ENCODE measurements at places on chromosomes 1 and 21. TPM values are rescaled to one million over a fixed set of nuclear protein-coding genes. Genes with fewer than 3 reads are reported as not detected.

Gene CFAP45
- total RNA-seq: 1.1 TPM

DNA sequence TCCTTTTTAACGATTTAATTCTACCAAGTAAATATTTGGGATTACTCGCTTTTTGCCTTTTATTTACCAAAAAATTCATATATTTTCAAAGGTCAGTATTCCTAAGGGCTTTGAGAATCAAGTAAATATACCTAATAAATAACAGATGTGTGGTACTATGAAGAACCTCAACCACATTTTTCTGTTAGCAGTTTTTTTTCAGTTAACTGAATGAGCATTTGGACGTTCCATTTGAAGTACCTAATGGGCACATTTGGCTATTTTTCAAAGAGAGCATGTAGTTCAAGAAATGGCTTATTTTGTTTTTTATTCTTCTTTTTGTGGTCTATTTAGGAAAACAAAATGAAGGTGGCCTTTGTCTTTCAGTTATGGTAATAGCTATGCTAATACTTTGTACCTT lies 253.0 kb downstream of the GPR52 start:
- H3K27ac ChIP-seq: no peak overlapping the region
- no peaks in the 10 kb centered on the region for H3K4me1 ChIP-seq
- DNase-seq: no peak

Gene KRTAP10-11
- total RNA-seq: not detected

GRCh38 chr1:6869545-6869944 lies 84.3 kb downstream of the CAMTA1 start:
- H3K4me1 ChIP-seq: peaks cover 38% of the 10 kb centered on the region
- no peak for DNase-seq

- no peak for DNase-seq
- peaks cover 15% of the 10 kb centered on the region for H3K27me3 ChIP-seq
- no peak overlapping the region for H3K27ac ChIP-seq
- no peaks in the 10 kb centered on the region for H3K4me1 ChIP-seq
- H3K36me3 ChIP-seq: no peaks in the 10 kb centered on the region
- no peak overlapping the region for H3K4me3 ChIP-seq
Observed at GRCh38 chr1:26983863-26984262, 9.6 kb upstream of the TRNP1 start.

- no peak overlapping the region for H3K27ac ChIP-seq
- no peaks in the 10 kb centered on the region for H3K4me1 ChIP-seq
- H3K4me3 ChIP-seq: no peak overlapping the region
- no peaks in the 10 kb centered on the region for H3K36me3 ChIP-seq
- no peaks in the 10 kb centered on the region for H3K27me3 ChIP-seq
Observed at GRCh38 chr1:23657659-23658275, 33.8 kb upstream of the RPL11 start.

GRCh38 chr1:77026135-77026534 lies 158.9 kb downstream of the ST6GALNAC5 start:
- H3K4me1 ChIP-seq: no peaks in the 10 kb centered on the region
- H3K27ac ChIP-seq: no peak overlapping the region
- no peak for DNase-seq
- no peak overlapping the region for H3K4me3 ChIP-seq

DNA sequence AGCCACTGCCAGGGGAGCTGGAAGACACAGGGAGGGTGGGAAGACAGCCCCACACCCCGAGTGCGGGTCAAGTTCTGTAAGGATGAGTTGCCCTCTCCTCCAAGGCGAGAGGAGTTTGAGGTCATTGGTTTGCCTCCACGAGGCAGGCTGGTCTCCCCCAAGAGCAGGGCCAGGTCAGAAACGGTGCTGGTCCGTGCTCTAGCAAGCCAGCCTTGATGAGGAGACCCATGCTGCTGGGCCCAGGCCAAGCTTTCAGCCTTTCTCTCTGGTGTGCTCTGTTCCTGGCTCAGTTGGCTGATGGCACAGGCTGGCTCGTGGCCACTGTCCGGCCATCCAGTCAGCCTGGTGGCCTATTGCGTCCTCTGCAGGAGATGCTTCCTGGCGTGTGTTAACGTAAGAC lies 12.0 kb upstream of the PCBP3 start:
- no peaks in the 10 kb centered on the region for H3K36me3 ChIP-seq
- H3K27ac ChIP-seq: no peak overlapping the region
- H3K4me1 ChIP-seq: peaks cover 11% of the 10 kb centered on the region

Gene ANKRD45
- total RNA-seq: not detected

DNA sequence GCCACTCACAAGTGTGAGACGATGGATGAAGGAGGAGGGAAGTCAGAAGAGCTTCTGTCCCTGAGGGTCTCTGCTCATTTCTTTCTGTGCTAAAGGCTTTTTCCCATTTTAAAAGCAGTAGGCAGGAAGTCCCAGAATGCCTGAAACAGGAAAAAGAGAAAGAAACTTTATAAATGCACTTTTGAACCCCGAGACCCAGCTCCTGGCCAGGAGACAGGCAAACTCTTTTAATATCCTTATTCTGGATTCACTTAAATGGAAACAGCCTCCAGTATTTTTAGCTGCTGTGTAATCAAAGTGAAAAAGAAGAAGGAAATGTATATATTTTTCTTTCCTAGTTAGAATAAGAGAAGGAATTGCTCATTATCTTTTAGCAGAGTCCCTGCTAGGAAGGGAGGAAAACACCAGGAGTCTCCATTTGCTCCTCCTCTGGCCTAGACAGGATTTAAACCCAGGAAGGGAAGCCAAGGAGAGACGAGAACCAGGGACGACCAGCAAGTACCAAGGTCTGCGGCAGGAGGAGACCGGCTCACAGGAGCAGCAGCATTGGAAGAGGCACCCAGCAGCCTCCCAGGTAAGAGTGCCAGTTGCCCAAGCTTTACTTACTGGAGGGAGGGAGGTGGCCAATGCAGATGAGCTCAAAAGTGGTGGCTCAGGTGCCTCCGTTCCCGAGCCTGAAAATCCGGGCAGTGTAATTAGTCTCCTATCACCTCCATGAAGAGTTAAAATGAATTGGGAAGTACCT lies at the start of gene TNN:
TSS of gene TNN (plus strand) at position 472 of the 745 bp plus-strand sequence. CDS start 9,586 bp downstream, outside the sequence.
- H3K36me3 ChIP-seq: no peaks in the 10 kb centered on the region
- no peak within 1 kb of the TSS for H3K4me3 ChIP-seq
- no peaks in the 10 kb centered on the region for H3K27me3 ChIP-seq
- peaks cover 8% of the 10 kb centered on the region for H3K4me1 ChIP-seq
- DNase-seq: no peak

GRCh38 chr1:221315330-221315729 lies 426.6 kb downstream of the DUSP10 start:
- peaks cover 12% of the 10 kb centered on the region for H3K27me3 ChIP-seq

- peaks cover 12% of the 10 kb centered on the region for H3K4me1 ChIP-seq
- peaks cover 37% of the 10 kb centered on the region for H3K36me3 ChIP-seq
- H3K4me3 ChIP-seq: no peak overlapping the region
- no peak for DNase-seq
- no peaks in the 10 kb centered on the region for H3K27me3 ChIP-seq
- H3K27ac ChIP-seq: no peak overlapping the region
Observed at GRCh38 chr1:108190686-108191416, 9.3 kb downstream of the SLC25A24 start.

Gene RXFP4
- total RNA-seq: not detected

DNA sequence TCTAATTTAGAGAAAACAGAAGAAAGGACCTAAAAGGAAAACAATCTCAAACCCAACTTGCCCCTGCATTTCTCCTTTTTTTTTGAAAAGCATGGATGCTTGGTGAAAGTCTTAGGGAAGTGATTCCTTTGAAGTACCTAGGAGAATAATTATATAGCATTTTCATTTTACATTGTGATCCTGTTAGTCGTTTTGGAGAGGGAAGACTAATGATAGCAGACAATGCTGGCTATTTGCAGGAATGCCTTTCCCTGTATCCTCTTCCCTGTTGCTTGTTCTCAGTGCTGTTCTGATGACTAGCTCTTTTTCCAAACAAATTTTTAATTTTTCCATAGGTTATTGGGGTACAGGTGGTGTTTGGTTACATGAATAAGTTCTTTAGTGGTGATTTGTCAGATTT lies 53.9 kb downstream of the LAMC1 start:
- H3K4me3 ChIP-seq: no peak overlapping the region
- H3K4me1 ChIP-seq: no peaks in the 10 kb centered on the region
- no peak overlapping the region for H3K27ac ChIP-seq
- H3K27me3 ChIP-seq: peaks cover 6% of the 10 kb centered on the region

- no peak overlapping the region for H3K27ac ChIP-seq
- no peak for DNase-seq
- H3K27me3 ChIP-seq: no peaks in the 10 kb centered on the region
- H3K36me3 ChIP-seq: no peaks in the 10 kb centered on the region
- no peaks in the 10 kb centered on the region for H3K4me1 ChIP-seq
Observed at GRCh38 chr1:53641481-53642214, 97.3 kb downstream of the GLIS1 start.

DNA sequence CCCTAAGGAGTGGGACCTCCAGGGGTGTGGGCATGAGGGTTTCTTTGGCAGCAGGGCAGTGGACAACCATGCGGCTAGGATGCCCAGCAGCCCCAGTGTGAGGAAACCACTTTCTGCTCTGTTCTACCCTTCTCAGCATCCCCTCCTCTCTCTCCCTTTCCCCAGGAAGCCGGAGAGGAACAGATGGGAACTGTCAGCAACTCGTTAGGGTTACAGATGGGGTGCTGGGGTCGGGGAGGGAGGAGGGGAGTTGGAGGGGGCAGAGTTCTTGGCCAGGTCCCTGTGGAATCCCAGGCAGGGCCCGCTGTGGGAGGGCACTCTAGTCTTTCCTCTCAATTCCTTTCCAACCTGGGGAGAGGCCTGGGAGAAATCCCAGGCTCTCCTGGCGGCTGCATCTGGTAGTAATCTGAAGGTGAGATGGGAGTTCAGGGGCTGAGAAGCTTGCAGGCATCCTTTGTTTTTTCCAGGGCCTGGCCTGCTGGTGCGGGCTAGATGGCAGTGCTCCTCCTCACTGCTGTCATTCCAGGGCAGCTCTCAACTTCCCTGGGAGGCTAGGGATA lies 93.9 kb upstream of the CSF3R start:
- H3K4me1 ChIP-seq: no peaks in the 10 kb centered on the region
- H3K36me3 ChIP-seq: no peaks in the 10 kb centered on the region
- H3K27ac ChIP-seq: no peak overlapping the region

DNA sequence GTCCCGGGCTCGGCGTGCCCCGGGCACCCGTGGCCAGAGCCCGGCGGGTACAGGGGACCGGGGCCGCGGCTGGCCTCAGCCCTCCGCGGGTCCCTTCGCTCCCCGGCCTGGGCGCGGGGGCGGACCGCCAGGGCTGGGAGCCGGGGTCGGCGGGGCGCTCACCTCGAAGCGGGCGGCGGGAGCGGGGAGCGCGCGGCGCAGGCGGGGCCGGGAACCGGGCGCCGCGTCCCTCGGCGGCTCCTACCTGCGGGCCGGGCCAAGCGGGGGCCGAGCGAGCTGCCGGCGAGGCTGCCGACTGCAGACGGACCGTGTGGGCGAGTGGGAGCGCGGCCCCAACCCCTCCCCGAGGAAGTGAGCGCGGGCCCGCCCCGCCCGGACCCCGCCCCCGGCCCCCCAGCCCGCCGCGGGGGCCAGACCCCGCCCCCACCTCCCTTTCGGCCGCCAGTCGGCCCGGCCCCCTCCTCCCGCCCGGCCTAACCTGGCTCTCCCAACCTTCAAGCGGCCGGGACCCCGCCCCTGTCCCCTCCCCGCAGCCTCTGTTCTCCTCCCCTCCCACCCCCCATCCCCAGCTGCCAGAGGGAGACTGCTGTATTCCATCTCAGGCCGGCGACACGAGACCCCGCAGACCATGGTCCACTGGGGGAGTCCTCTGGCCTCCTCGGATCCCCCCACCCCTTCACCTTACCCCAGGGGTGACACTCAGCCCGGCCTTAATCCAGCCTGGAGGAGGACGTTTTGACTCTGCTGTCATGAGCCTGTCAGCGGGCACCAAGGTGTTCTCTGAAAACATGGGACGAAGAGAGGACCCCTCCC lies at the start of gene FHL3:
TSS of gene FHL3 (minus strand) at position 320 of the 813 bp plus-strand sequence. CDS start 6,102 bp downstream, outside the sequence.
- peak within 1 kb of the TSS; percentile 88 for H3K27ac ChIP-seq
- no peaks in the 10 kb centered on the region for H3K27me3 ChIP-seq
- H3K4me3 ChIP-seq: peak within 1 kb of the TSS; percentile 88
- DNase-seq: peak; percentile 69

- H3K4me3 ChIP-seq: no peak overlapping the region
- no peak overlapping the region for H3K27ac ChIP-seq
- no peaks in the 10 kb centered on the region for H3K36me3 ChIP-seq
- H3K4me1 ChIP-seq: peaks cover 3% of the 10 kb centered on the region
Observed at GRCh38 chr1:182143825-182144645, 82.5 kb upstream of the ZNF648 start.

DNA sequence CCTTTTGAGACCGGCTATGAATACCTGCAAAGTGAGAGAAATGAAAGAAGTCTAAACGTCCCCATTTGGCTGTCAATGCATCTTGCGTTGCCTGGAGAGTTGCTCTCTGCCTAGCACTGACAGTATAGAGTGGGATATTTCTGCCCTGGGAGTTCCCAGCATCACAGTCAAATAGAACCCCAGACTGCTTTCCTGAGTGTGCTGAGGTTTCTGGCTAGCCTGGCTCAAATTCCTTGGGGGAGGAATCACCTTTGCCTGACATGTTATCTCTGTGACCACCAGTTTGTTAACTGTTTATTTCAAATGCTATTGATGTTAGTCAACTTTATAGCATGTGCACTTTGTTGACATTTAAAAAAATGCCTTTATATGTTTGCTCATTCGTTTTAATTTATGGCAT lies 212.0 kb upstream of the FAM78B start:
- peaks cover 5% of the 10 kb centered on the region for H3K27me3 ChIP-seq
- H3K27ac ChIP-seq: no peak overlapping the region
- no peak overlapping the region for H3K4me3 ChIP-seq

GRCh38 chr1:193937308-193937707 lies 750.9 kb upstream of the B3GALT2 start:
- H3K27me3 ChIP-seq: no peaks in the 10 kb centered on the region
- H3K4me1 ChIP-seq: no peaks in the 10 kb centered on the region
- H3K4me3 ChIP-seq: no peak overlapping the region
- DNase-seq: no peak

DNA sequence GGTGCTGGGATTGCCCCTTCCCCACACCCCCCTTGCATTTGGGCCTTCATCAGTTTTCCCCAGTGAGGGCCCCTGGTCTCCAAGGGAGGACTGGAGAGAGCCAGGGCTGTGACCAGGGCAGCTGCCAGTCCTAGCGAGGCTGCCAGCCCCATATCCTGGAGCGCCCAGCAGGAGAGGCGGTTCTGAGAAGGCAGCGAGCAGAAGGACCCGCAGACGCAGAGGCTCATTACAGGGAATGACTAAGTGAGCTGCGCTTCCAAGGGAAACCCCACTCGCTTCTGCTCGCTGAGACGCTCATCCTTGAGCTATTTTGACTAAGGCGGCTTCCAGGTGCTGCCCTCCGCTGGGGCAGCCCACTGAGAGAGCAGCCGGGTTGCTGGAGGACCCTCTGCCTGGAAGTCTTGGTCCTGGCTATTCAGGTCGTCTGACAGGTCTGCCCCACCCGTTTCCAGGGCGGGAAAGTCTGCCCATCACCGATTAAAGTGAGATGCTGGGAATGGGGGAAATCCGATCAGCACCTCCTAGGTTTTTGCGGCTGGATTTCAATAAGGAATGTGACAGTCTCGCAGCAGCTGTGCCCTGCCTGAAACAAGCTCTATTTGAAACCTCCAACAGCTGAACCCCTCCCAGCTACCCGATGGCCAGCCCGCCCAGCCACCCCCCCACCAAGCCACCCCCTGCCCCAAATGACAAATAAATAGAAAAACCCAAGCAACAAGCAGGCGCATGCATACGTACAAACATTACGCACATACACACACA lies 2.8 kb downstream of the KCNN3 start:
- H3K4me1 ChIP-seq: peaks cover 50% of the 10 kb centered on the region
- H3K27me3 ChIP-seq: peaks cover 40% of the 10 kb centered on the region
- H3K27ac ChIP-seq: no peak overlapping the region
- H3K36me3 ChIP-seq: no peaks in the 10 kb centered on the region
- DNase-seq: no peak
